Skin of body (tissue), 3 donors: ENCODE measurements at places on chromosomes 6 and 20.

GRCh38 chr20:24102290-24102689, 113.7 kb upstream of the GGTLC1 start:
- DNase-seq: no peak

DNA sequence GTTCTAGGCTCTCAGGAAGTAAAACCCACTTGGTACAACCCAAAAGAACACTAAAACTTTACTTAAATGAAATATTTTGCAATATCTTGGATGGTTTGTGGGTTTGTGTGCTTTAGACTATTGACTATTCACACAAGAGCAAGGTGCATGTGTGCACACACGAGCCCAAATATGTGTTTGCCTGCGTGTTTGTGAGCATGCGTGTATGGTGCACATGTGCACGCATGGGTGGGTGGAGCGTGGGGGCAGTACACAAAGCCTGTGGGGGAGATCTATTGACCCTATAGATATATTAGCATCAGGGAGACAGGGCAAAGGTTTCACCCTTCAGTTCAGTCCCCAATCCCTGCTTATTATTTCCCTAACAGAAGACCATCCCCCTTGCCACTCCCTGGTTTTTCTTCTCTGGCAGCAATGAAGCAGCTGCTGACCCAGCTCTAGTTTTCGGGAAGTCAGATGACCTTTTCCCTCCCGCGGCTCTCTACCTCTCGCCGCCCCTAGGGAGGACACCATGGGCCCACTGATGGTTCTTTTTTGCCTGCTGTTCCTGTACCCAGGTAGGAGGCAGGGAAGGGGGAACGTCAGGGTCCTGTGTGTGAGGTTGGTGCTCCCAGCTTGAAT, at the start of gene C2:
Gene C2, plus strand, starts transcription at position 476 of the 621 bp plus-strand sequence. Its CDS starts 36 bp downstream, at position 512.
- no peak for DNase-seq

- DNase-seq: no peak
Measured at GRCh38 chr6:73503027-73503772, 17.6 kb downstream of the EEF1A1 start.

- no peak for DNase-seq
Measured at GRCh38 chr20:38203337-38203980, 38.4 kb upstream of the TGM2 start.

DNA sequence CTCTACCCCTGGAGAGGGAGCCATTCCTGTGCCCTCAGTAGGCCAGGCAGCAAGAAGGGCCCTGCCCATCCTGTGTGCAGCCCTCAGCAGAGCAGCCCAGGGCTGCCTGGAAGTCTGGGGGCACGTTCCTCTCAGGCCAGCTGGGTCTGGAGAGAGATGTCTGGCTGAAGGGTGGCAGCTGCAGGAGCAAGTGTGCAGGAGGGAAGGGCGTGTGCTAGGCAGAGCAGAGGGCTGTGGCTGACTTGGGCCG, 62.7 kb downstream of the NOL4L start:
- DNase-seq: no peak

DNA sequence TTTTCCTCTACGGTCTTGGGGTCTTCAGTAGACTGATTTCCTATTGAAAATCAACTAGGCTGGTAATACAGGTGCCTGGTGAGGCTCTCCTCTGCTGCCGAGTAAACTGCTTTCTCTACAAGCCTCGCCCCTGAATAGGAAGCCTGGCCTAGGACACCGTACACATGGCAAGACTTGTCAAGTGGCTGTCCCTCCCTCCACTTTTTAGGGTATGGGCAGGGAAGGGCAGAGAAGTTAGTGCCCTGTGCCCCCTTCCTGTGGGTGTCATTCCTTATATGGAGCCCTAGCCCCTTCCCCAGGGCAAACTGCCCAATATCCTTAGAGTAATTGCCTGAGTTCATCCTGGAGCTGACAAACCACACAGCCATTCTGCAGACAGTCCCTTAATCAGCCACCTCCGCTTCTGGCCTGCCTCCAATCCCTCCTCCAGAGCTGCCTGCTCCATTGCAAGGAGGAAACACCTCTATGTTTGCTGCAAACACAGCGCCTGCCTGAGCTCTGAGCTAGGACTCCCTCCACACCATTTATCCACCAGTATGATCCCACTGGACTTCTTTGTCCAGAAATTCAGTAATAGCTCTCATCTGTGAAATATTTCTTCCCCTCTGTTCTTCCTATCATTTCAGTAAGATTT, 93.1 kb downstream of the CHD6 start:
- DNase-seq: no peak

DNA sequence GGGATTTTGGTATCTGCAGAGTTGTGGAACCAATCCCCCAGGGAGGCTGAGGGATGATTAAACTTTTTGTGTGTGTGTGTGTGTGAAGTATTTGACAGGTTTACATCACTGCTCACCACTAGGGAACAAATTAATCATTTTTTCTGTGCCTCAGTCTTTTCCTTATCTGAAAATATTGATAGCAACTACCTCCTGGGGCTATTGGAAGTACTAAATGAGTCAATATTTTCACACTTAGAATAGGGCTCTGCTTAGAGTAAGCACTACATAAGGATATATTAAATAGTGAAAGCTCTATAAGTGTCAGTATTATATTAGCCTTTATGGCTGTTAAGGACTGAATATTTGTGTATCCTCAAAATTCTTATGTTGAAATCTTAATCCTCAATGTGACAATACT, 155.2 kb upstream of the UST start:
- no peak for DNase-seq

DNA sequence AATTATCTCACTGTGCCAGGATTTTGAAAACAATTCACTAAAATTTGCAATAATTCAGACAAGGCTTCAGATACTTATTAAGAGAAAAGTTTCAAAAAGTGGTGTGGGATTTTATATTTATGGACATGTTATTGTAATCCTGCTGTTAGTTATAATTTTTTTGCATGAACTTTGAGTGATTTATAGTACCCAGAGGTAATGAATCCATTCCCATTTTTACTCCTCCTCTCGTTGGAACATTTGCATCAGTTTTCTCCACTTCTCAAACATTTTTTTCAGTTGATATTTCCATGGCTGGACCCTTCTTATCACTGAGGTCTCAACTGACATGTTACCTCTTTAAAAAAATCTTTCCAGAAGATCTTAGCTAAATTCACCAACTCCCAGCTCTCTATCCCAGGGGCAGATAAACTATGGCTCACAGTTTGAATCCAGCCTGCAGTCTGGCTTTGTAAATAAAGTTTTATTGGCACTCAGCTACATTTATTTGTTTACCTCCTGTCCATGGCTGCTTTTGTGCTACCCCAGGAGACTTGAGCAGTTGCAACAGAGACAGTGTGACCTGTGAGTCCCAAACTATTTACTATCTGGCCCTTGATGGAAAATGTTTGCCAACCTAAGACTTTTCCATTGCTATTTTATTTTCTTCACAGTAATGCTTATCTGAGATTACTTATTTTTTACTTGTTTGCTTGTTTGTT, 83.4 kb downstream of the TSHZ2 start:
- no peak for DNase-seq

DNA sequence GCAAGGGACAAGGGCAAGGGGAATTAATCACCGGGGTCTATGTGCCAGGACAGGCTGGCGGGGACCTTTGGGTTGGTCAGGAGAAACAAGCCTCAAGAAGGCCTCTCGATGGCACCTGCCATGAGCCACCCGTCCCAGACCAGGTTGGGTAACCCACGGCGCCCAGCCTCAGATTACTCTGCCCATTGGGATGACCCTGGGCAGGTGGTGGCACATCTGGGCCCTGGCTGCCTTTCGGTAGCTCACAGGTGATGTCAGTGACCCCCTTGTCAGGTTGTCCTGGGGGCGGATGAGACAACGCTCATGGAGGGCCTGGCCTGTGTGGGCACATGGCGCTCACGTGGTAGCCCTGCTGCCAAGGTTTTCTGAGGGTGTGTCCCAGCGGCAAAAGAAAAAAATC, 152.2 kb downstream of the SYCP2 start:
- no peak for DNase-seq

DNA sequence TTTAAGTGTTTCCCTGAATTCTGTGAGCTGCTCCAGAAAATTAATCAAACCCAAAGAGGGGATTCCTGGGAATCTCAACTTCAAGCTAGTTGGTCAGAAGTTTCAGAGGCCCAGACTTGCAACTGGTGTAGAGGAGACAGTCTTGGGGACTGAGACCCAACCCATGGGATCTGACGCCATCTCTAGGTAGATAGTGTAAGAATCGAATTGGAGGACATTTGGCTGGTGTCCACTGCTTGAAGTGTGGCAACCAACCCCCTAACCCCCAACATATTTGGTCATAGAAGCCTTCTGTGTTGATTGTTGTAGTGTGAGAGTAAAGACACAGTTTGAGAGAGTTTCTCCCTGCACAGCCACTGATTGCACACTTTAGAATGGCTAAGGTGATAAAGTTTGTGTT, 103.5 kb upstream of the CARMIL1 start:
- no peak for DNase-seq

DNA sequence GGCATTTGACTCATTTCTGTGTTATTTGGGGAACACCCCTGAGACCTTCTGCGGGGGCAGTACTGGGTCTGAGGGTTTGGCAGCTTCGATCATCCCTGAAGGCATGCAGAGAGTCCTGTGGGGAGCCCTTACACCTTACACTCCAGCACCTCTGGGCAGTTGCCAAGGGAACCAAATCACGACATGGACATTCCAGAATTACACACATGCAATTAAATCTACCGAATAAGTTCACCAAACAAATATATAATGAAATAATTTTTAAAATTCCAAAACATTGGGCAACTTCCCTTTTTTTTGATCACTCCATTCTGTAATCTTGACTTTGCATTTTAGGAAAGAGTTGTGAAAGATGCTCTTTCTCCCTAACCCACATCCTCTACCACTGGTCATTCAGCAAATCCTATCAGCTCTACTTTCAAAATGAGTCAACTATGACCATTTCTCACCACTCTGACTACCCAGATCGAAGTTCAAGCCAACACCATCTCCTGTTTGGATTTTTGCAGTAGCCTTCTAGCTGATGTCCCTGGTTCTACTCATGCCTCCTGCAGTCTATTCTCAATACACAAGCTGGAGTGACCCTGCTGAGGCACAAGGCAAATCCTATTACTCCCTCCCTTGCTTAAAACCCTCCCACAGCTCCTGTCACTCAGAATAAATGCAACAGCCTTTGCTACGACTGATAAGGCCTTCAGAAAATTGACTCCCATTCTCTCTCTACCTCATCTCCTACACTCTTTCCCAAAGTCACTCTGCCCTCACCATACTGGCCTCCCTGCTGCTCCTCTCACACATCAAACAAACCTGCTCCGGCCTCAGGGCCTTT, 533.3 kb downstream of the HACE1 start:
- no peak for DNase-seq

DNA sequence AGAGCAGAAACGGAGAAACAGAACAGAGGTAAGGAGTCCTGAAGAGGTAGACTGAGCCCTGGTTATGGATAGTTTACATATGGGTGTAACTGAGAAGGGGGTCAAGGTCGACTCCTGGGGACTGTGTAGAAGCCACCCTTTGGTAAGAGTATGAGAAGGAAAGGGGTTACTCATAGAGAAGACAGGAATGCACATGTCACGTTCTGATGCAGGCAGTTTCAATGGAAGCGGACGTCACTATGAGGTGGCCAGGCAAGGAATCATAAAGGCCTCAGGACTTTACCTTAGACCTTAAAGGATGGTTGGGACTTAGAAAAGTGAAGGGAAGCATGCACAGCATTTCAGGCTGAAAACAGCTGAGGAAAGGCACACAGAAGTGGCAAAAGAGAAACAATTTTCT, 25.1 kb downstream of the RGS17 start:
- no peak for DNase-seq

- DNase-seq: no peak
Measured at GRCh38 chr6:52262620-52263344, 18.5 kb upstream of the IL17F start.

- no peak for DNase-seq
Measured at GRCh38 chr6:119034827-119035458, 43.5 kb downstream of the FAM184A start.

GRCh38 chr20:63319164-63320040, 26.4 kb downstream of the COL20A1 start:
- DNase-seq: no peak

DNA sequence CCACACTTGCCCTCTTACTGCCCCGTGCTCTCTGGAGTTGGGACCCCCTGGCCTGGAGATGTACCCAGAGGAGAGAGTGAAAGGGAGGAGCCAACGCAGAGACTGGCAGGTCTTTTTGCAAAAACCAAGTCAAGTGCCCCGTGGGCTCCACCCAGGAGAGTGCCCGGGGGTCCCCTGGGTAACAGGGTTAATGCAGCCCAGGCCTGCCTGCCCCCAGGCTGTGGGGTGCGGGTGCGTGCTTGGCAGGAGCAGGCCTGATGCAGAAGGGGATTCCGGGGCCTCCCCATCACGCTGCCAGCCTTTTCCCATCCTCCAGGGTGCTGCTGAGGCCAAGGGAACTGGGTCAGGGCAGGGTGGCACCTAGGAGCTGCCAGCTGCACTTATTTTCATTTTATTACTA, 184.4 kb downstream of the ERMARD start:
- DNase-seq: no peak

- DNase-seq: no peak
Measured at GRCh38 chr6:39062014-39062740, 13.6 kb downstream of the GLP1R start.

- no peak for DNase-seq
Measured at GRCh38 chr6:41599852-41600445, 38.3 kb upstream of the MDFI start.

- DNase-seq: no peak
Measured at GRCh38 chr6:105606831-105607463, 204.1 kb upstream of the PREP start.

DNA sequence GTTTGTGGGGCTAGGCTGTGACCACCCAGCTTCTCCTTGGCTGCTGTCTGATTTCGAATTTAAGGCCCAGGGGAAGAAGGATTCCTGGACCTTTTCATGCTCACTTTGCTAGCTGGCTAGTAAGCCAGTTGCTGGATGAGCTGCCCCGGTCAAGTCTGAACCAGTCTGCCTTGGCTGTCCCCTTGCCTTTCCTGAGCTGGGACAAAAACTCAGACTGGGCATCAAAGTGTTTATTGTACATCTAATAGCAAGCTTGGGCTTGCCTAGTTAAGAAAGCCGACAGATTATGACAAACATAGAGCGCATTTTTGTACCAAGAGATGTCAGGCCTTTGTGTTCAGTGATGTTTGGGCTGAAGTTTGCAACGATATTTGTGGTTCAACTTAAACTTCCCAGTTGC, 750 bp upstream of the PAK5 start:
- no peak for DNase-seq

- no peak for DNase-seq
Measured at GRCh38 chr6:10194816-10195672, 219.8 kb downstream of the TFAP2A start.

GRCh38 chr6:3410385-3411360, 46.2 kb downstream of the SLC22A23 start:
- no peak for DNase-seq

DNA sequence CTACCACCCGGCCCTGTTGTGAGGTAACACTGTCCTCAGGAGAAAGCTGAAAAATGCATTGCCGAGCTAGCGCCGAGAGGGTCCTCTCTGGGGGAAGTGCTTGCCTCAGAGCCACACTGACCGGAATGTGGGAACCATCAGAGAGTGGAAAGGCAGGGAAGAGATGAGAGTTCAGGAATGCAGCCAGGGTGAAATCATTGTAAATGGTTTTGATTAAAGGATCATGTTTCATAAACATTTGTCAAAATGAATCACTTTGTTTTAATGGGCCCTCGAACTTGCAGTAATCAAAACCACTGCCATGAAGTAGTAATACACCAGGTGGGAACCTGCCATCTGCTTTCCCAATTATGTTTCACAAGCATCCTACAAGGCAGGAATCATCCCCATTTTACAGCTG, 16.9 kb upstream of the IL17F start:
- peak; percentile 29 for DNase-seq
